GM12864 (cell line): ENCODE measurements at places on chromosomes 3 and 15.
A peak's percentile ranks its signal among the peaks of the same experiment; 100 is the strongest.

GRCh38 chr15:55279746-55280351 lies 9.8 kb downstream of the RAB27A start:
- peak; percentile 94 for DNase-seq

DNA sequence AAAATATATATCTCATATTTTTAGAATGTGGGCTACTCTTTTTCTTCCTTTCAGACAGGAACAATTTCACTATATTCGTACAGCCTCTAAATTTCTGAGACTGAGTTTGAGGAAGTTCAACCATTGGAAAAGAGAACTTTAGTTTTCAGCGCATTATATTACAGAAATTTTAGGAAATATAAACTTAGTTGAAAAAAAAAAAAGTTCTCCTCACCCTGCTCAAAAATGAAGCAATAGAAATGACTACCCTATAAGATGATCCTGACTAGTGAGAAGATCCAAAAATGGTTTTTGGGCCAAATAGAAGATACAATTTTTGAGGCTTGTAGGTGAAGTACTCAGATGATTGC lies 139.6 kb downstream of the MCTP2 start:
- DNase-seq, result no peak

GRCh38 chr3:99212969-99213368 lies 311.5 kb upstream of the DCBLD2 start:
- DNase-seq, result no peak

- no peak for DNase-seq
Measured at GRCh38 chr3:194139814-194140391, 4.0 kb downstream of the HES1 start.

GRCh38 chr3:132593241-132593946 lies 3.7 kb upstream of the ACKR4 start:
- DNase-seq, result no peak

DNA sequence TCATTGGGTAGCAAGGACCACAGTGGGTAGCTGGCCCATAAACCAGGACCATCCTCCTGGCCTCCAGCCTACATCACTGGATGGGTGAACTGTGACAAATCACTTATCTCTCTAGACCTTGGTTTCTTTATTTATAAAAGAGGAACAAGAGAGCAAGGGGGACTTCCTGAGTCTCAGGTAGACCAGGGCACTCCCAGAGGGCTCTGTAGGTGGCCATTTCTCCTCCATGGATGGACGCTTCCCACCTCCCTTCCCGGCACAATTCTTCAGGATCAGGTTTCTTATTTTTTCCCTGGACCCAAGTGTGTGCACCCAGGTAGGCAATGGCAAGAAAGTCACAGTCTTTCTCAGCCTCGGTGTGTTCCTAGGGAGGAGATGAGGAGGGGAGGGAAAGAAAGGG lies 41.4 kb upstream of the SPATA12 start:
- no peak for DNase-seq

GRCh38 chr3:178042376-178042775 lies 493.9 kb upstream of the KCNMB2 start:
- DNase-seq, result no peak

DNA sequence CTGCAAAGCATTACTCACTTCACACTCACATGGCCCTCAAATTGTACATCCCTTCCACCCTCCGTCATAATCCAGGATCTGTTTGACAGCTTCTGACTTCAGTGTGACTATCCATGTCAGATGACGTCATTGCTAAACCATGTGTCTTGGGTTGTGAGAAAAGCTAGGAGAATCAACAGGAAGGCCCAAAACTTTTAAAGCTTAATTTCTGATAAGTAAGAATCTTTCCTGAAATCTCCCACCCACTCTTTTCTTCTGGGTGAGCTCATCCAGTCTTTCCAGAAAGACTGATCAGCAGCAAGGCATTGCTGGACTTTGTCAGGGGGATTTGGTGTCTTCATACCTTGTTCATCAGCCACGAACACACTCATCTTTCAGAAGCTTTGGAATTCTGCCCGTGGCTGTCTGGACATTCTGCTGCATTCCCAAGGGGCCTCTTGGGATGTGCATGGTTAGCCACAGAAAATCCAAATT lies 11.5 kb upstream of the LMCD1 start:
- DNase-seq, result no peak

DNA sequence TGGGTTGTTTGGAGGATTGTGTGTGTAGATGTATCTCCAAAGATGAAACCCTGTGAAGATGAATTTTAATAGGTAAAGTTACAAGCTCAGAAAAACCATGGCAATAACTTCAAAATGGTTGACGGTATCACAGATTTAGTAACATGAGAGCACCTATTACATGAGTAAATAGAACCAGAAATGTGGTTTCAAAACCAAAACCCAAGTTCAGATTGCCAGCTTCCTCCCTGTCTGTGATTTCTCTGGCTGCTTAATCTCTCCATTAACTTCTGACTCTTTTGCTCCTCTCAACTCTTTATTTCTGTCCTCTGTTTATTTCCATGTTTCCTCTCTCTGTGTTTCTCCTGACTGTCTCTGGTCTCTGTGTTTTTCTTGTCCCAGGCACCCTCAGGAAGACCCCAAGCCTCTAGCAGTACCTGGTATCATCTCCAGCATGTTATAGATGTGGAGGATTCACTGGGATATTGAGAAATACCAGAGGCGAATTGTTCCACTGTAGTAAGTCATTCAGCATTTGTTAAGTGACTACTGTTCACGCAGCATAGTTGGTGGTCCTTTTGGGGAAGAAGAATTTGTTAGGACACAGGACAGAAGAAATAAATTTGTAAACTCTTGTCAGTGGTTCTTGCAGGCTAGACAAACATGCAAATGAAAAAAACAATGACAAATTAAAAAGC lies 138.8 kb downstream of the BBX start:
- no peak for DNase-seq

- DNase-seq, result no peak
Measured at GRCh38 chr15:92906020-92906419, 5.9 kb downstream of the CHD2 start.

DNA sequence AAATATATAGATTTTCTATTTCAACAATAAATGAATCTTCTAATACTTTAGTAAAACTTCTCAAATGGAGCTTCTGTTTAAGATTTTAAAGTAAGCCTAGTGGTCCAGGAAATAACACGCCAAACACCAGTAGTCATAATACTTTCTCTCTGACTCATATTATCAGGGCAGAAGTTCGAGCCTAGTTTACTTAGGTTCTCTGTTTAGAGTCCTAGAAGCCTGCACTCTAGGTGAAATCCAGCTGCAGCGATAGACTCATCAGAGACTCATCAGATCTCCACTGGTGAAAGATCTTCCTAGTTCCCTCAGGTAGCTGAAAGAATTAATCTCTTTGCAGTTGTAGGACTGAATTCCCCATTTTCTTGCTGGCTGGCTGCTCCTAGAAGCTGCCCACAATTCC lies 552.5 kb upstream of the ROBO2 start:
- DNase-seq, result no peak

- no peak for DNase-seq
Measured at GRCh38 chr3:71968544-71968943, 183.6 kb upstream of the PROK2 start.

DNA sequence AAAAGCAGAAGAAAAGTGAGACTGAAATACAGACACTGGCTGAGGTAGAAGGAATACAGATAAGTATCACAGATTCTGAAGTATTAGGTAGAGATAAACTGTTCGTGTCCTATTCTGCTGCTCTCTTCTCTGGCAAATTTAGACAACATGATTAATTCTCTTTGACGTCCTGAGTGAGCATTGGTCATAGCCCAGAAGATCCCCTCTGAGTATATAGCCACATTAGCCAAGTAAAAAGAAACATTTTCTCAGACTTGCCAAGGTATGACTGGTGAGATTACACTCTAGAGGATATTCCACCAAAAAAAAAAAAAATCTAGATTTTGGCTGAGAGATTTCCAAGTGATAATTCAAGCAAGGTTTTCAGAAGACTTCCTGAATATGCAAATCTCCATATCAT lies 111.4 kb upstream of the ALCAM start:
- DNase-seq, result no peak

DNA sequence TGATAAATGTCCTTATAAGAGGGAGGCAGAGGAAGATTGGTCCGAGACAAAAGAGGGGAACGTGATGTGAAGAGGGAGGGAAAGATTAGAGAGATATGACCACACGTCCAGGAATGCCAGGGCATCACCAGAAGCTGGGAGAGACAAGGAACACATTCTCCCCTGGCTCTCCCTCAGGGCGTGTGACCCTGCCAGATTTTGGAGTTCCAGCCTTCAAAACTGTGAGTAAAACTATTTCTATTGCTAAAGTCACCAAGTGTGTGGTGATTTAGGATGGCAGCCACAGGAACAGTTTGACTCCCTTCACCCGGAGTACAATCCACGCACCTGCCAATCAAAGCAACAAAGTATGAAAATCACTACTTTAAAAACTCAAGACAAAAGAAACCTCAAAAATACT lies 32.1 kb upstream of the TJP1 start:
- DNase-seq, result no peak

DNA sequence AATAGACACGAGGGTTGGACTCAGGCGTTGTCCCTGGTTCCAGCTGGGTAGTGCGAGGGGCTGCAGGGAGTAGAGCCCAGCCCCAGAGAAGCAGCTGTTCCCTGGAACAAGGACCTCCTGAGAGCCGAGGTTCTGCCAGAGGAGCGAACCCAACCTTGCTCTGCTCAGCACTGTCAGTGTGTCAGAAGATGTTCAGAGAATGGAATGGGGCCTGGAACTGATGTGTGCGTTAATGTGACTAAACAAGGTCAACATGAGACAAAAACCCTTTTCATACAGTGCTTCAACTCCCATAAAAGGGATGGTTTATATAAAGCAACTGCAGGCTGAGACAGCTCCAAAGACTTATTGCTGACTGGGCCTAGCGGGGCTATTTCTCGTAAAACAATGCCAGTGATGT lies 35.5 kb upstream of the HACD2 start:
- DNase-seq, result no peak

- DNase-seq, result no peak
Measured at GRCh38 chr3:11037241-11037873, 44.8 kb downstream of the SLC6A1 start.

GRCh38 chr3:185677146-185677829 lies 91.2 kb downstream of the SENP2 start:
- DNase-seq, result peak; percentile 12

GRCh38 chr3:23804441-23805209 lies 1.1 kb upstream of the UBE2E1 start:
- DNase-seq, result no peak

DNA sequence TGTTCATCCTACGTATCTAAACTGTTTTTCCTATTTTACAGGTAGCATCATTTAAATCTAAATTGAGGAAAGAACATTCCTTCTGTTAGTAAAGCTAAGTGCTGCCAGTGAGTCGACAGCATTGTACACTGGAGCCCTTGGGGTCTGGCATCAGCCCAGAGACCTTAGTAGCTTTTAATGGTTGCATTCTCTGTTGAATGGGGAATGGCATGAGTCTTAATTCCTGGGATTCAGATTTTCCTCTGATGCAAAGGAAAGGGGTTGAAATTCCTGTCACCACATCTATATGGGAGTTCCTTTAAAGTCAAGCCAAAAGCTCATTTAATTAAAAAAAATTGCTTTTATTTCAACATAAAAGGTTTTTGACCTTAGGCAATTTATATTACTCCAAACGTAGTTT lies 148.4 kb upstream of the GBE1 start:
- DNase-seq, result no peak

DNA sequence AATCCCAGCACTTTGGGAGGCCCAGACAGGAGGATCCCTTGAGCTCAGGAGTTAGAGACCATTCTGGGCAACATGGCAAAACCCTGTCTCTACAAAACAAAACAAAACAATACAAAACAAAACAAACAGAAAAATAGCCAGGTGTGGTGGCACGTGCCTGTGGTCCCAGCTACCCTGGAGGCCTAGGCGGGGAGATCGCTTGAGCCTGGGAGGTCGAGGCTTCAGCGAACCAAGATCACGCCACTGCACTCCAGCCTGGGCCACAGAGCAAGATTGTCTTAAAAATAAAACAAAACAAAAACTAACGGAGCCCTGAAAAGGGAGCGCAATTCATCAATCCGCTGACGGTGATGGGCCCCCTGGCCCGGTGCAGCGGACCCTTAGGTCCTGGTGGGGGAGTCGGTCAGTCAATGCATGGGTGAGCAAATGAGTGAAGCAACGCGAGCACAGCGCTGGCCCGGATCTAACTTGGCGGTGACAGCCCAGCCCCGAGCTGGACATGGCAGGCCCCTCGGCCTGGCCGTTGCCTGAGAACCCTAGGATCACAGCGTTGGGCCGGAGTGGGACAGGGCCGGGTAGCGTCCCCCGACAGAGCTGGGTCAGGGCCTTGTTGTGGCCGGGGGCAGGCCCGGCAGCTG lies 52.4 kb upstream of the BLM start:
- no peak for DNase-seq

- no peak for DNase-seq
Measured at GRCh38 chr3:104805042-104805441, 561.7 kb upstream of the ALCAM start.

DNA sequence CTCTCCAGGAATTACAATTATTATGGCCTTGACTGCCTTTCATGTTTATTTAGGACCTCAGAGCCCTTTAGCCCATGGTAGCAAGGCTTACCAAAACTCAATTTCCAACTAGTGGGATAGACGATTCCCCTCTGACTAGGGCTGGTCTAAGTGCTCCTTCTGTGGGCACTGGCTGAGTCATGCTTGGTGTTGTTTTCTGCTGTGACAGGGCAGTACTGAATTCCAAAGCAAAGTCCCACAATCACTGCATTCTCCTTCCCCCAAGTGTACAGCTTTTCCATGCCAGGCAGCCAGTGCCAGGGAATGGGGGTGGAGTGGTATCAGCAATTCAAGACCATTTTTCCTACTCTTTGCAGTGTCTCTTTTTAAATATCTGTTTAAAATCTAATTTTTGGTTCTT lies 509.0 kb upstream of the NECTIN3 start:
- DNase-seq, result no peak

DNA sequence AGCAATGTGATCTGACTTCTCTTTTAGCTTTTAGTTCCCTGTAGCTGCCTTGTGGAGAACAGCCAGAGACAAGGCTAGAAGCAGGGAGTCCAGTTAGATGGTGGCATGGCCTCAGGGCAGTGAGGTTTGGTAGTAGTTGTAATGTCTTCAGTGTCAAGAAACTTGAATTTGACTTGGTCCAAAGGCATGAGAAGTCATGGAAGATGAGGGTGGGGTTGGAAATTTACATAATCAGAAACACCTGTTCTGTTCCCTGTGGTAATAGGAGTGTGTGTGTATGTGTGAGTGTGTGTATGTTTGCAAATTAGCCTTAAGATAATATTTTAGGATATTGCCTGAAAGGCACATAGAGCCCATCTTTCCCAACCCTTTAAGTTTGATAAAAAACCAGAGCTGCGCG lies 55.2 kb upstream of the GCNT3 start:
- DNase-seq, result no peak

DNA sequence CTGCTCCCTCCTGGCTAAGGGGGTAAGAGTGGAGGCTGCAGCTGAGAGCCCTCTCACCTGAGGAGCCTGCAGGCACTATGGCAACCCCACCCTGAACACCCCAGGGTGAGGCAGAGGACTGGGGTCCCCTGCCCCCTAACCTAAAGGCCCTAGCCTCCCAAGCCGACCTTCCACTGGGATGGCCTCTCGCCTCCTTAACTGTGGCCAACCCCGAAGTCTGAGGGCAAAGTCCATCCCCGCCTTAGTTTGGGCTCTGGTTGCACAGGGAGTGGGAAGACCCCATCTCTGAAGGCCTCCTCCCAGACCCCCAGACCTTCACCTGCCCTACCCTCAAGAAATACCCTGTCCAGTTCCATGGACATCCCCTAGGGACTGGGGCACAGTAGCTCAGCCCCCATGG lies 100.6 kb upstream of the PRR23E start:
- no peak for DNase-seq
